ENCODE measurements at places on chromosomes 4 and X. TPM values are rescaled to one million over a fixed set of nuclear protein-coding genes. Genes with fewer than 3 reads are reported as not detected.

TSPAN7 gene
- 156 TPM for total RNA-seq

TMEM255A gene
- not detected for total RNA-seq

TCEAL9 gene
- 21.7 TPM for total RNA-seq

MAGEA1 gene
- total RNA-seq, result not detected

UCP1 gene
- not detected for total RNA-seq

ZNF275 gene
- 6.3 TPM for total RNA-seq

HSD17B13 gene
- total RNA-seq, result not detected

ZNF185 gene
- 3.2 TPM for total RNA-seq

PASD1 gene
- total RNA-seq, result not detected

DNA sequence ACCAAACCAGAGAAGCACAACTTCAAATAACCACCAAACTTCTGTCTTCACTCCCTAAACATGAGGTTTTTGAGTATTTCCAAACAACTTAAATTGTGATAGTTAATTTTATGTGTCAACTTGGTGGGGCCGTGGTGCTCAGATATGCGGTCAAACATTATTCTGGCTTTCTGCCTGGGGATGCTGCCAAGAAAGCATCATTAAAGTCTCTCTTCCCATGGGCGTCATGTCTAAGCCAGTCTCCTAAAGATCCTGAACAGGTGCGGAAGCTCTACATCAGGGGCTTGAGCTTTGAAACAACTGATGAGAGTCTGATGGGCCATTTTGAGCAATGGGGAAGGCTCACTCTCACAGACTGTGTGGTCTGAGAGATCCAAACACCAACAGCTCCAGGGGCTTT is 24.1 kb upstream of the SOD3 start:
- no peak for DNase-seq

- DNase-seq, result no peak
These were observed 419.5 kb downstream of the HNRNPD start for GRCh38 chr4:81954271-81954670.

GRCh38 chr4:78032446-78032845 is 24.7 kb upstream of the FRAS1 start:
- no peak for DNase-seq

GRCh38 chr4:150104404-150105027 is 26.3 kb downstream of the DCLK2 start:
- no peak for DNase-seq

GRCh38 chr4:41358647-41359421 is 102.1 kb downstream of the UCHL1 start:
- no peak for DNase-seq

DNA sequence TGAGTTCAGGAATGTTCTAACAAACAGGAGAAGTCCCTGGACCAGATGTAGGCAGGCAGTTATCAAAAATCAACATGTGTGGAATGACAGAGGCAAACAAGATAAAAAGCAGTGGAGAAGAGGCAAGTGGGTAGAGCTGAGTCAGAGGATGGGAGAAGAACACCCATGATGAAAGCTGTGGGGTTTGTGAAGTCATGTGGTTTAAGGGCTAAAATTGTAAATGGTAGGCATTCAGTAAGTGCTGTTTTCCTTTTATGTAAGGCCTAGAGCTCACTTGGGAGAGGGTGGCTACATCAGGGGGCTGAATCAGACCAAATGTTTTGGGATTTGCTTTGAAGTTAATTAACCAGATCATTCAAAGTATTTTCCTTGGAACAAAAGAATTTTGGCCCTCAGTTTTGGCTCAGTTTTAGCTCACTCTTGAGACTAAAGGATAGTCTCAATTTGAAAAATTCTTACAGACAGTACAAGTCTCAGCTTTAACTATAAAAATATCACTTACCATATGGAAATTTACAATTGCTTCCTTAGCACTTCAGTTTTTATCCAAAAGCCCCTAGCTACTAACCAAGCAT is 114.5 kb upstream of the PCDH7 start:
- DNase-seq, result no peak

GRCh38 chr4:176451443-176451842 is 131.7 kb downstream of the SPCS3 start:
- no peak for DNase-seq

DNA sequence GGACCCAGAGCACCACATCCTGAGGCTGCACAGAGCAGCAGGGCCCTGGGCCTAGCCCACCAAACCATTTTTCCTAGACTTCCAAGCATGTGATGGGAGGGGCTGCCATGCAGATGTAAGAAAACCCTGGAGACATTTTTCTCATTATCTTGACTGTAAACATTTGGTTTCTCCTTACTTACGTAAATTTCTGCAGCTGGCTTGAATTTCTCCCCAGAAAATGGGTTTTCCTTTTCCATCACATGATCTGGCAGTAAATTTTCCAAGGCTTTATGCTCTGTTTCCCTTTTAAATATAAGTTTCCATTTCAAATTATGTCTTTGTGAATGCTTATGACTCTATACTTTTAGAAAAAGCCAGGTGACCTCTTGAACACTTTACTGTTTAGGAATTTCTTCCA is 945.9 kb upstream of the NDST4 start:
- DNase-seq, result no peak

DNA sequence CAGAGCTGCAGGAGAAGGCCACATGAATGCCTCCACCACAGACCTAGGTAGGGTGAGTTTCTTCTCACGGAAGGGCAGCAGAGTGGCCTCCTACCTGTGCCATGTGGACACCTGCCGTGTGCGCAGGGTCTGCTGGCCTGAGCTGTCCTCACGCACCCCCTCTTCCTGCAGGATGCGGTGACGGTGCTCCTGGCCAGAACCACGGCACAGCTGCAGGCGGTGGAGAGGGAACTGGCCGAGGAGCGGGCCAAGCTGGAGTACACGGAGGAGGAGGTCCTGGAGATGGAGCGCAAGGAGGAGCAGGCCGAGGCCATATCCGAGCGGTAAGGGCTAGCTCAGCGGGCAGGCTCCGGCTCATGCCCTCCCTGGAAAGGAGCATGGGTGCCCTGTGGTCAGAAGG is 28.4 kb upstream of the CLCN4 start:
- no peak for DNase-seq

- no peak for DNase-seq
These were observed 2.9 kb downstream of the FAM200B start for GRCh38 chr4:15684498-15684897.

GRCh38 chr4:137333031-137333430 is 199.3 kb downstream of the PCDH18 start:
- DNase-seq, result no peak
